ENCODE measurements at places on chromosomes 2 and 18. TPM values are rescaled to one million over a fixed set of nuclear protein-coding genes. Genes with fewer than 3 reads are reported as not detected.
A peak's percentile ranks its signal among the peaks of the same experiment; 100 is the strongest.

The MAPK4 gene
- total RNA-seq: under 0.01 TPM

The EIF2B4 gene
- total RNA-seq: 29.3 TPM

The DYSF gene
- total RNA-seq: 4.2 TPM

DNA sequence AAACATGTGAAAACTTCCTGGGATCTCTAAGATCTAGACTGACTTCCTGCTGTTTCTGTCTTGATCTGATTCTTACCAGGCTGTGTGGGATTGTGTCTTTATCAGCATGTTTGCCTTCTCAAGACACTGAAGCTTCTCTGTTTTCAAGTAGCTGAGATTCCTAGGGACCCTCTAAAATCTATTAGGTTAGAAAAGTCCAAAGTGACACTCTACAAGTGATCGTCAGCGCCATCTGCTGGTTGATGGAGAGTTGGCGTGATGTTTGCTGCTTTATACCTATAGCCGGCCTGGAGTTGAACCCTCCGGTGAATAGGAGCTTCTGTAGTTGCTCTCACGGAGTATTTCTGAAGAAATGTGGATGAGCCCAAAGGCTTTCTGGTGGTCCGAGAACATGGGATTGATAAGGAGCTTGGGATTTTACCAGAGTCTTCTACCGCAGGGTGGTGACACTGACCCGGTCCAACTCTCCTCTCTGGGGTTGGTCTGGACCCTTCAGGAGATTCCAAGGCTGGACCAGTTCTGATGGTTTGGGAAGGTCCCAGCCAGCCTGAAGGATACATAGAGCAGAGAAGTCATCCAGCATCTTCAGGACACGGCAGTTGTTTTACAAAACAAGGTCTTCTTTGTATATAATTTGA, 96.0 kb upstream of the TTC39C start:
- DNase-seq: peak; percentile 57

GRCh38 chr2:60476206-60476954, 77.1 kb downstream of the BCL11A start:
- no peak for DNase-seq

The GLB1L gene
- total RNA-seq: 15.5 TPM

The NIFK gene
- 34.1 TPM for total RNA-seq

GRCh38 chr2:212686285-212686895, 147.8 kb upstream of the ERBB4 start:
- peak; percentile 62 for DNase-seq

DNA sequence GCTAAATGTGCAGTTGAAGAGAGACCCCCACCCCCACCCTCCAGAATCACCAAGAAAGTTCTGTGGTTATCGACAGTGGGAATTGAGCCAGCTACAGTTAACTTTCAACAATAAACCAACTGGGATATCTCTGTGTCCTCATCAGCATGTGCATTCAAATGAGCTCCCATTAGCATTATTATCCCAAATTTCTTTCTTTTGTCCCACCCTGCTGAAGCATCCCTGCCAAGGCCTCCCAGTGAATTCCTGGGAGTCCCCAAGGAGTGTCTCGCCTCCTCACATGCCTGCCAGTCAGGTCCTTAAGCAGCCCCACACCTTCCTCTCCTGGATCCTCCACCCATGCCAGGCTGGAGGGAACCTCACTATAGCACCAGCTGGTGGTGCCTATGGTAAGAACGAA, 422.1 kb upstream of the HNRNPA3 start:
- no peak for DNase-seq

The SPAG16 gene
- total RNA-seq: 56.1 TPM

The LYPD1 gene
- total RNA-seq: 34.5 TPM

The RTP5 gene
- not detected for total RNA-seq

DNA sequence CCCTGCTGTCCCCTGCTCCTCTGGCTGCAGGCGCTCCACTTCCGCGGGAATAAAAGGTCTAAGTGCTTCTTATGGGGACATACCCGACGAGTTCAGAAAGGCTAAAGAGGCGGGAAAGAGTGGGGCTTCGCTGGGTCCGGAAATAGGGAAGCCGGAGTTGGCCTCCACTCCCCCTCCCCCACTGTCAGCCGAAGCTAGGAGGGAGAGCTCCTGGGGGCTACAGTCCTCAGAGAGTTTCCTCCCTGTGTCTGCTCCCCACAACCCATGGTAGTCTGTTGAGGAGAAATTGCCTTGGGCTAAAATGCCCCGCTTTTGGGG, 7.2 kb downstream of the GAD1 start:
- no peak for DNase-seq

DNA sequence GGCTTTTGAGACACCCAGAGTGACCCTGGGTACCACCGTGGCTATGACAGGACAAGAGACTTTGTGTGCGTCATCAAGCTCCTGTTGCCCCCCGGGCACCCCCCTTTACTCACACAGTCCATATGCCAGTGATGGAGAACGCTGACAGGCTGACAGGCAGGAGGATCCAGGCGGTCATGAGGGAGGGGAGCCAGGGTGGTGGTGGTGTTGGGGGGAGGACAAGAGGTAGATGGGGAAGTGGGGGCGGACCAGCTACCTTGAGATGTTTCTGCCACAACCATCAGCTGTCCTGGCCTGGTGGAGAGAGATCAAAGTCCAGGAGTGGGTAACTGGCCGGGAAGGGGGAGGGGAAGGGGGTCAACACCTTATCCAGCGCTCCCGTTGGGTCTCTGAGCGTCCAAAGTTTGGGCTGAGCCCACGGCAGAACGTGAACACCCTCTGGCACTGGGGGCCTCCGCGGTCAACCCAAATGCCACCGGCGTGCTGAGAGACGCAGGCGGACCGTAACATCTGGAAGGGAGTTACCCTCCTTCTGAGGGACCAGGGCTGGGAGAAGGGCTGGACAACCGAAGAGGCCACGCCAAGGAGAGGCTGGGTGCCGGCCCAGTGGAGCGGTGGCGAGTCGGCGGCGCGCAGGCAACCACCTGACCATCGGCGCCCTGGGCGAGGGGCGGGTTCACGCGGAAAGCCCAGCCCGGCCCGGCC, 575 bp downstream of the TMEM150A start:
- peak; percentile 64 for DNase-seq

DNA sequence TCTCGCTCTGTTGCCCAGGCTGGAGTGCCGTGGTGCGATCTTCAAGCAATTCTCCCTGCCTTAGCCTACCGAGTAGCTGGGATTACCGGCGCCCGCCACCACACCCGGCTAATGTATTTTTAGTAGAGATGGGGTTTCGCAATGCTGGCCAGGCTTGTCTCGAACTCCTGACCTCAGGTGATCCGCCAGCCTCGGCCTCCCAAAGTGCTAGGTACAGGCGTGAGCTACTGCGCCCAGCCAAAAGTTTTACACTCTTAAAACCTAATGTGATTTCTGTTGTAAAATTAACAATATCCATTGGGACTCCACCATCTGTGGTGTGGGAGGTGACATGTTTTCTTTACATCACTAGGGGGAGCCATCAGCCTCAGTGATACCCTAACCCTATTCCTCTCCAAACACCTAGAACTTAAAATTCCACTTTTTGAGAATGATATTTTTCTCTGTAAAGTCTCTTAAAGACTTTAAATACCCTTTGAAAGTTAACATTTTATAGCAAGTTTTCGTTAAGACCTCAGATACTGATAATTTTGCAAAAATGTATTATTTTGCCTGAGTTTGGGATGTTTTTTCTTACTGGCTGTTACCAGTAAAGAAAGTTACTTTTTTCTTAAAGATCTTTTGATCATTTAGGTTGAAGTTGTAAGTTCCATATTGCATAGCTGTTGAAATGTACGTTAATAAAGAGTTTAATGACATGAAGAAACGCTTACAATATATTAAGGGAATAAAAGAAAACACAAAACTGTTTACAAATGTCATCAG, 11.6 kb upstream of the EIF2AK2 start:
- peak; percentile 62 for DNase-seq

The SEH1L gene
- total RNA-seq: 56.6 TPM
